Neural progenitor cell (in vitro differentiated cells): ENCODE measurements at places on chromosomes 2 and 18. TPM values are rescaled to one million over a fixed set of nuclear protein-coding genes. Genes with fewer than 3 reads are reported as not detected.
A peak's percentile ranks its signal among the peaks of the same experiment; 100 is the strongest.

DNA sequence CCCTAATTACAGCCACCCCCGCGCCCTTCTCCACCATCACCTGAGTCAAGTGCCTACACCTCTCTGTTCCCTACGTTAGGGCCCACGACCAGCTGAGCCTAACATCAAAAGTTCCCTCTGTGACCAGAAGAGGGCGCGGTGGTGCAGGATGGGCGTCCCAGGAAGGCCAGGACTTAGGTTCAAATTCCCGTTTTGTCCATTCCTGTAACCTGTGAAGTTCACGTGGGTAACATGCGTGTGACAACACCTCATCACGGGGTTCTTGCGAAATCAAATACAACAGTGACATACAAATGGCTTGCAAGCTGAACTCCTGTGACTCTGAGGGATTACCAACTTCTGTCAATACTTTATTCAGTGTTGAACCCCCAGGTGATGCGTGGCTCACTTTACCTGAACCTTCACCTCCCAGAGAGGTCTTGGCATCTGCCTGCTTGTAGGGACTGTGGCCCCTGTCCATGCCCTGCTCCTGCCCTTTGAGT is 207.9 kb downstream of the ARL4C start:
- DNase-seq = peak; percentile 73

- no peak for DNase-seq
Measured at GRCh38 chr2:112493858-112494648, 12.1 kb downstream of the TTL start.

DNA sequence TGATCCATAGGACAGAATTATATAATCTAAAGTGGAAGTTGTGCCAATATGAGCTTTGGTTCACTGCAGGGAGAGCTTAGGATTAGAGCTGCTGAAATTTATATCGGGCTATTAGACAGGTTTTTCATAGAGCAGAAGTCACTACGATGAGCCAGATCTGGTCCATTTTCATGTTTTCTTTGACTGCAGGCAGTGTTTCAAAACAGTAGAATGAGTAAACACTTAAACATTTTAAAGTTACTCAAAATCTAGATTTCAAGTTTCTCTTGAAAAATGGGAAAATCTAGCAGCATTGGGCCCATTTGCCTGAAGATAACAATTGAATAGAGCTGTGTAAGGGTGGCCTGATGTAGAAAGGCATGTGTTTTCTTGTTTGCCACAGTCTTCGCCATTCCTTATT is 14.5 kb upstream of the ADAM23 start:
- DNase-seq = no peak

DNA sequence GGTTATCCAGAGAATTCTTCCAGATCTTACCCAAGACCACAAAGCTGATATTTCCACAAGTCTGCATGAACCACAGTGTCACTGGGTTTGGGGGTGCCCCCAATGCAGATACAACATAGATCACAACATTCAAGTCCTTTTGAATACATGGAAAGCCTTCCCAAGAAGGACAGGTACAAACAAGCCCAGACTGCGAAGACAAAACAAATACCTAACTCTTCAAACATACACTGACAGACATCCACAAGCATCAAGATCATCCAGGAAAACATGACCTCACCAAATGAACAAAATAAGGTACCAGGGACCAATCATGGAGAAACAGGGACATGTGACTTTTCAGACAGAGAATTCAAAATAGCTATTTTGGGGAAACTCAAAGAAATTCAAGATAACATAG is 93.1 kb downstream of the MDH1 start:
- no peak for DNase-seq

- DNase-seq = no peak
Measured at GRCh38 chr18:33558529-33558928, 19.5 kb upstream of the ASXL3 start.

DNA sequence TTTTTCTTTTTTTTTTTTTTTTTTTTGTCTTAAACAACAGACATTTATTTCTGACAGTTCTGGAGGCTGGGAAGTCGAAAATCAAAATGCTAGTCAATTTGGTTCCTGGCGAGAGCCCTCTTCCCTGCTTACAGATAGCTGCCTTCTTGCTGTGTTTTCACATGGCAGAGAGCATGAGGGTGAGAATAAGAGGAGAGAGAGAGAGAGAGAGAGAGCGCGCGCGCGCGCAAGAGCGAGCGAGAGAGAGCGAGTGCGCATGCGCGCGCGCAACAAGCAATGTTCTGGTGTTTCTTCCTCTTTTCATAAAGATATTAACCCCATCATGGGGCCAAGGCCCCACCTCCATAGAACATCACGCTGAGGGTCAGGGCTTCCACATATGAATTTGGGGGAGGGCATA is 20.9 kb downstream of the MTCL1 start:
- DNase-seq = no peak

The RND3 gene
- total RNA-seq = 4.0 and 6.4 TPM in 2 replicates

The DSC3 gene
- 1.2 and 1.8 TPM in 2 replicates for total RNA-seq

The MOCOS gene
- total RNA-seq = 0.36 and 1.1 TPM in 2 replicates

The LYPD1 gene
- total RNA-seq = 5.3 and 6.0 TPM in 2 replicates

The PIEZO2 gene
- total RNA-seq = 4.2 and 4.4 TPM in 2 replicates

The SLC39A6 gene
- 70.6 and 92.5 TPM in 2 replicates for total RNA-seq
